Testis (tissue), 5 donors: ENCODE measurements at places on chromosomes 1 and 21.

DNA sequence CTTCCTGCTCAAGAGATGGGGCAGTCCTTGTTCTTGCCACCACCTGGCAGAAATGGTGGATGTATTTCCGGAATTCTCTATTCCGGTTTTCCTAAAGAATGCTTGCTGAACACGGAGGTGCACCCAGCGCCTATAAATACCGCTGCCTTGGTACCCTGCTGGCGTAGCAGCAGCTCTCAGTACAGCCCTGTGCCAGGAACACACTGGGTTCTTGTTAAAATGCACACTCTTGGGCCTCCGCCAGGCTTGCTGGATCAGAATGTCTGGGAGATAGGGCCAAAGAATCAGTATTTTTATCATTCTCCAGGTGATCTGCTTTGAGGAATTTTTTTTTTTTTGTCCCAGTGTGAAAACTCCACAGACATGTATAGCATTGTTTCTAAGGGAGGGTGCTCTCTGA lies 54.2 kb downstream of the IGSF5 start:
- DNase-seq = no peak
- H3K4me3 ChIP-seq = no peak overlapping the region
- no peaks in the 10 kb centered on the region for H3K36me3 ChIP-seq

- DNase-seq = no peak
- H3K36me3 ChIP-seq = no peaks in the 10 kb centered on the region
- H3K27me3 ChIP-seq = no peaks in the 10 kb centered on the region
- no peaks in the 10 kb centered on the region for H3K4me1 ChIP-seq
- H3K4me3 ChIP-seq = no peak overlapping the region
- no peak overlapping the region for H3K27ac ChIP-seq
Observed at GRCh38 chr1:147050654-147051053, 112.5 kb downstream of the NBPF12 start.

DNA sequence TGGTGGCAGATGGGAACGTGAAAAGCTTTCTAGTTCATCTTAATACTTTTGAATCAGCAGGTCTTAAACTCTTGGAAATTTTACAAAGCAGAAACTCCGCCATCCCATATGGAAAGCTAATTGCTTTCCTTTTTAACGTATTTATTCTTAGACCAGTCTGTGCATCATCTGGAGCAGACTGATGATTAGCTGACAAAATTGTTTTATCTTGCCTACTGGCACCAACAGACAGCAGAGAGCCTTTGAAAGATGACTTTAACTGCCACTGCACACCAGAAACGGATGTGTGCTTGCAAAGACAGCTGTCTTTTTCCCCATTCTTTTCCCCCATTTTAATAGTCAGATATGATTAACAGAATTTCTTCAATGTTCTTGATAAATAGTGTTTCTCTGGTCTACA lies 97.0 kb downstream of the PLD5 start:
- no peak overlapping the region for H3K4me3 ChIP-seq
- H3K27me3 ChIP-seq = no peaks in the 10 kb centered on the region
- H3K36me3 ChIP-seq = no peaks in the 10 kb centered on the region
- no peaks in the 10 kb centered on the region for H3K4me1 ChIP-seq
- DNase-seq = no peak

GRCh38 chr1:10031461-10031860 lies 1.3 kb upstream of the UBE4B start:
- peaks cover 20% of the 10 kb centered on the region for H3K4me1 ChIP-seq
- no peaks in the 10 kb centered on the region for H3K36me3 ChIP-seq
- no peak for DNase-seq
- H3K27me3 ChIP-seq = no peaks in the 10 kb centered on the region
- peak overlapping the region; percentile 95 for H3K4me3 ChIP-seq
- H3K27ac ChIP-seq = no peak overlapping the region

- no peak for DNase-seq
- no peaks in the 10 kb centered on the region for H3K27me3 ChIP-seq
- no peak overlapping the region for H3K27ac ChIP-seq
- H3K4me3 ChIP-seq = no peak overlapping the region
- H3K36me3 ChIP-seq = no peaks in the 10 kb centered on the region
Observed at GRCh38 chr1:156844638-156845037, 14.3 kb downstream of the INSRR start.

- H3K27me3 ChIP-seq = no peaks in the 10 kb centered on the region
- H3K4me1 ChIP-seq = peaks cover 3% of the 10 kb centered on the region
- DNase-seq = no peak
- H3K36me3 ChIP-seq = no peaks in the 10 kb centered on the region
- no peak overlapping the region for H3K4me3 ChIP-seq
Observed at GRCh38 chr1:164155347-164155746, 403.6 kb upstream of the PBX1 start.

- no peak overlapping the region for H3K27ac ChIP-seq
- H3K4me3 ChIP-seq = no peak overlapping the region
- H3K4me1 ChIP-seq = no peaks in the 10 kb centered on the region
- no peaks in the 10 kb centered on the region for H3K36me3 ChIP-seq
- no peak for DNase-seq
Observed at GRCh38 chr1:229372251-229372650, 29.4 kb upstream of the CCSAP start.

DNA sequence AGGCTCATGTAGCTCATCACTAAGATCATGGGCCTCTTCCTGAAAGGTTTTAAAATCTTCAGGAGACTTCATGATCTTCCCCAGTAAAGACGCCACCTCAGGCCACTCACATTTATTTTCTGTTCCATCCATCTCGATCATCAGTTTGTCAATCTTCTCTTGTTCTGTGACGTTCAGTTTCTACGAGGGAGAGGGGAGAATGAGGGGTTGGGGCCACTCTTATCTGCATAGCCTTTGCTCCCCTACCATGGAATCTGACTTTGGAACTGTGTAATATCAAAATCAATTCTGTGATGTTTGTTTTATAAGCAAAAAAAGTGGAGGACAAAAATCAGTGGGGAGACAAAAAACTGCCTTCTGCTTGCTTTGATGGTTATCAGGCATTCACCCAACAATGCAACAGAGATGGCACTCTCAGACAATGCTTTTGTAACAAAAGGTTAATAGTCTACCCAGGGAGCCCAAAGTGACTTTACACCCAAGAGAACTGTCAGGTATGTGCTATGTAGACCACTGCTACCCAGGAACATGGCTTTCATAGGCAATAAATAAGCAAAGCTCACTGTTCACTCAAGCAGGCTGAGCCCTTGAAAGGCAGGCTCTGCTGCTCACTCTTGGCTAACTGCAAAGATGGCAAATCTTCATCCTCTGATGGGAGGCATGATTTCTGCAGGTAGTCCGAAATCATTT lies 10.5 kb downstream of the ENO1 start:
- no peak overlapping the region for H3K27ac ChIP-seq
- no peaks in the 10 kb centered on the region for H3K4me1 ChIP-seq

DNA sequence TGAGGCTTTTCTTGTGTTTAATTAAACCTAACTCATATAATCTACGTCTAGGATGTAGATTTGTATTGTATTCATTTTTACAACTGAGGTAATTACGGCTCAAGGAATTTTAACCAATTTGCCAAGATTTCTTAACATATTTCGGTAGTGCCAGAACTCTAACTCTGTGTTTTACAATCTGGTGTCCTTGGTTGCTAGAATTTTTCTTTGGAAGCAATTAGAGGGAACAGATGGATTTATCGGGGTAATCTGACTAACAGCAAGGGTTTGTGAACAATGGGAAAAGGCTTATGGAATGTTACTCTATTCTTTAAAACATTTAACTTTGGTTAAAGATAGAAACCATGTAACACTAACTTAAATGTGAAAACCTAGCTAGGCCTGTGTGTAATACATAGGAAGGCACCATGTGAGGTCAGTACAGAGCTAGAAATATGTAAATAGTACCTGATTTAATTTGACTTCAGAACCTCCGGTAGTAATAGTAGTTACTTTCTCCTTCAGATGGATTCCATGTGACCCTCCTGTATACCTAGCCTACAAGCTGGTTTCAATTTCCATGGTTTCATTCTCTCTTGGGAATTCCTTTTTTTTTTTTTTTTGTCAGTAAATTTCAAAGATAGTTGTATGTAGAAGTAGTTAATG lies 1.2 kb downstream of the MTF2 start:
- no peaks in the 10 kb centered on the region for H3K36me3 ChIP-seq
- peak overlapping the region; percentile 91 for H3K27ac ChIP-seq
- H3K4me3 ChIP-seq = peak overlapping the region; percentile 94
- H3K27me3 ChIP-seq = no peaks in the 10 kb centered on the region
- peak; percentile 22 for DNase-seq

DNA sequence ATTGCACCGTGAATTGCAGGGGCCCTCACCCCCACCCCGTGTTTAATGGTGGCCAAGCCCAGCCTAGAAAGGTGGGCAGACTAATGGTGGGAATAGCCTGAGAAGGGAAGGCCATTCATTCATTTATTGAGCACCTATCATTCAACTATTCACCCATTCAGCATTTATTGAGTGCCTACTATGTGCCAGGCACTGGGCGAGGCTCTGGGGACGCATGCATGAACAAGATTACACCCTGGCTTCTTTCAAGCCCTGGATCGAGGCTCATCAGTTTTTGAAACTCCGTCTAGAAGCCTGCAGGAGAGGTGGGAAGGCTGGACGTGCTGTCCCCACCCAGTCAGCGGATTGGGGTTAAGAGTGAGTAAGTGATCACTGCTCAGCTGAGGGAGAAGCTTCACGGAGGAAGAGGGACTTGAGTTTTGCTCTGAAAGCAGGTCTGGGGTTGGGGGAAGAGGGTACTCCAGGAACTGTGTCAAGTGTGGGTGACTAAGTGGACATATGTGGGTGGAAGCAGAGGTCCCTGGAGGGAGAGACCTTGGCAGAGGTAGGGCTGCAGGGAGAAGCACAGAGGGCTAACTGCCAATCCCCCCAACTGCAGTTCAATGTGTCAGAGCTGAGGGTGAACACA lies 35.6 kb downstream of the MEF2D start:
- peak overlapping the region; percentile 67 for H3K27ac ChIP-seq
- no peak overlapping the region for H3K4me3 ChIP-seq
- H3K4me1 ChIP-seq = peaks cover 28% of the 10 kb centered on the region
- H3K36me3 ChIP-seq = no peaks in the 10 kb centered on the region

- H3K4me1 ChIP-seq = peaks cover 8% of the 10 kb centered on the region
- H3K27me3 ChIP-seq = no peaks in the 10 kb centered on the region
- H3K36me3 ChIP-seq = no peaks in the 10 kb centered on the region
- H3K27ac ChIP-seq = no peak overlapping the region
Observed at GRCh38 chr1:173529106-173529505, 52.0 kb downstream of the PRDX6 start.

DNA sequence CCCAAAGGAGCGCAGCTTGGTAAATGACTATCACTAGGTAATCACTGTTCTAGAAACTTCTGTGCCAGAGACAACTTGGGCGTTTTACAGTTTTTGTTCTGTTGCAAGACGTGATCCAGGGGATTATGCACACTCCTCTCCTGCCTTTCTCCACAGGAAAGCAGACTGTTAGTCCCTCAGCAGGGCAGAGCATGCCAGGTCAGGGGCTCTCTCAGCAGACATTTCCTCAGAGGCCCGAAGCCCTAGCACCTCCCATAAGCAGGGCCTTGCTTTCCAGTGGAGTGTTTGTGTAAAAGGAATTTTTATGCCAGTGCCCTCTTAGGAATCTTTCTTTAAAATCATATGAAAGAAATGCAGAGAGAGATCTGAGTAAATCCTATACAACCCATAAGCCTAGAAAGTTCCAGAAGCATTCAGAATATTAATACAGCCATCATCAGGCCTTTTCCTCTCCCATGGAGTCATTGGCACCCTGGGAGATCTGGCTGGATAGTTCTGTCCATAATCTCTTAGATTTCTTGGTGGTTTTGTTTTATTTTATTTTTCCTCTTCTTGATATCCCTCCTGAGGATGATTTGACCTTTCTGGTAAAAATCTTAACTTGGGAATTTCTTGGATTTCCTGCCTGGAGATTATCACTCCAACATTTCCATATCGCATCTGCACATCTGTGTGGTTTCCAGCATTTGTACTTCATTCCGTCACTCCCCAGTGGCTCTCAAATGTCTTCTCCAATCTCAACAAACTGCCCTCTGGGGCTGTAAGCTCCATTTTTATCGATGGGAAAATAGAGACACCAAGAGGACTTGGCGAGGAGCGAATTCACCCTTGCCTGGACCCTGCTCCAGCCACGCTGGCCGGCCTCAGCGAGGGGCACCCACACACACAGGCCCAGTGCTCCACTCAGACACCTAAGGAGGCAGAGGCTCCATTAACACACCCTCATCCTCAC lies 116.1 kb downstream of the PSMG1 start:
- no peaks in the 10 kb centered on the region for H3K27me3 ChIP-seq
- no peaks in the 10 kb centered on the region for H3K36me3 ChIP-seq
- H3K4me1 ChIP-seq = no peaks in the 10 kb centered on the region
- H3K27ac ChIP-seq = no peak overlapping the region
- DNase-seq = no peak

DNA sequence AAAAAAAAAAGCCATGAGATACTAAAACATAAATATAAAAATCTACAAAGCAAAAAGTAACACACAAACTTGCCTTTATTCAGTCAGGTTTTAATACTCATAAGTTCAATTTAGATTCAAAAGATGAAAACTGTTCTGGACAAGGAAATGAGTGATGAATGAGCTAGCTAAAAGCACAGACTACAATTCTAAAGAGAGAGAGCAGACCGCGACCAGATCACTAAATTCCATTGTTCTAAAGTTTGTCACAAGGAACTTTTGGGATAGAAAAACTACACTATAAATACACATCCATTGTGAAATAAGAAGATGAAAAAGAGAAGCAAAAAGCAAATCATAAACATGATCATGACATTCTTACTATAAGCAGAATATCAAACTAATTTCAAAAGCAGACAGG lies 1.7 kb downstream of the ODF2L start:
- no peak overlapping the region for H3K27ac ChIP-seq
- no peaks in the 10 kb centered on the region for H3K27me3 ChIP-seq
- H3K4me1 ChIP-seq = peaks cover 6% of the 10 kb centered on the region
- DNase-seq = no peak
- peak overlapping the region; percentile 94 for H3K4me3 ChIP-seq

DNA sequence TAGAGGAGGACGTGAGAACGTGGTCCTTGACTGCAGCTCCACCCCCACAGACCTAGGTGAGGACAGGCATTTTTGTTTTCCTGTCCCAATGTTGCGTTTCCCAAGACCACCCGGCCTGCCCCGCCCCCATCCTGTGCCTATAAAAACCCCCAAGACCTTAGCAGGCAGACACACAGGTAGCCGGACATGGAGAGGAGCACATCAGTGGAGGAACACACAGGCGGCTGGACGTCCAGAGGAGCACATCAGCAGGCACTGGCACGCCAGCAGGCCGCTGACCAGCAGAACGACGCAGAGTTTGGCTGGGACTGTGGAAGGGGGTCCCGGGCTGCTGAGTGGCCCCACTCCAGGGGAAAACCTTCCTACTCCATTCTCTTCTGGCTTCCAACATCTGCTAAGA lies 12.7 kb upstream of the HMGCL start:
- peak overlapping the region; percentile 0 for H3K4me3 ChIP-seq
- no peaks in the 10 kb centered on the region for H3K4me1 ChIP-seq
- no peak for DNase-seq
- no peaks in the 10 kb centered on the region for H3K36me3 ChIP-seq
- no peaks in the 10 kb centered on the region for H3K27me3 ChIP-seq

- no peak for DNase-seq
- H3K4me3 ChIP-seq = no peak overlapping the region
- no peaks in the 10 kb centered on the region for H3K4me1 ChIP-seq
- H3K36me3 ChIP-seq = no peaks in the 10 kb centered on the region
Observed at GRCh38 chr1:8493916-8494540, 176.1 kb downstream of the SLC45A1 start.

GRCh38 chr1:23369335-23370013 lies at the start of gene ZNF436:
TSS of gene ZNF436 (minus strand) at chr1:23369836. CDS start at chr1:23368005, 1,831 bp downstream.
- H3K4me1 ChIP-seq = peaks cover 44% of the 10 kb centered on the region
- no peaks in the 10 kb centered on the region for H3K27me3 ChIP-seq
- peak within 1 kb of the TSS; percentile 98 for H3K27ac ChIP-seq
- DNase-seq = peak; percentile 96
- H3K4me3 ChIP-seq = peak within 1 kb of the TSS; percentile 94
- no peaks in the 10 kb centered on the region for H3K36me3 ChIP-seq
